ENCODE measurements at places on chromosomes 5 and 9.

- DNase-seq = no peak
Observed at GRCh38 chr9:94443032-94443722, 111.7 kb upstream of the PCAT7 start.

- DNase-seq = no peak
Observed at GRCh38 chr5:156350256-156350655, 23.3 kb downstream of the SGCD start.

GRCh38 chr9:85339338-85339737 is 402.4 kb downstream of the AGTPBP1 start:
- no peak for DNase-seq

GRCh38 chr9:82234160-82234943 is 245.8 kb downstream of the SPATA31D1 start:
- DNase-seq = no peak

GRCh38 chr5:44334622-44335021 is 54.6 kb downstream of the FGF10 start:
- DNase-seq = no peak

GRCh38 chr9:127126971-127127370 is 4.5 kb upstream of the ANGPTL2 start:
- DNase-seq = no peak

- no peak for DNase-seq
Observed at GRCh38 chr5:132256086-132256782, 1.3 kb upstream of the PDLIM4 start.

DNA sequence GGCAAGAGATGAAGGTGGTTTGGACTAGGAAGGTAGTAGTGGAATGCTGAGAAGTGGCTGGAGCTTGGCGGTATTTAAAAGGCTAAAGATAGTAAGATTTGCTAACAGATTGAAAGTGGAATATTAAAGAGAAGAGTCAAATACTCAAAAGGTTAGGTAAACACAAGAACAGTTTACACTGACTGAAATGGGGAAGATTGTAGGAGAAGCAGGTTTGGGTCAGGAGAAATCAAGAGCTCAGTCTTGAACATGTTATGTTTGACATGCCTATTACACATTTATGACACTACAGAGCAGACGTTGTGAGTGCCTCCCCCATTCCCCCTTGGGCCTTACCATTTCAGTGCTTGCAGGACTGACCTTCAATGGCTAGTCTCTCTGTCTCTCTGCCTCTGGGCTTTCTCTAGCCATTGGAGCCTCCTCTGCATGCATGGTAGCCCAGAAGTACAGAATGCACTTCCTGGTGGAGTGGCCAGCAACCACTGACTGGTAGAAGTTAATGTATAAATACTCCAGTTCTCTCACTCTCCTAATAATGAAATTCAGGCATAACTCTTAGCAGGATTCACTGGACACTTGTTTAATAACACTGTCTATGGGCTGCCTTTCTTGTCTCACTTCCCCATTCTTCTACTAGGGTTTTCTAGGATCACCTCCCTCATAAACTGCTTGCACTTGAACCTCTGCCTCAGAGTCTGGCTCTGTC is 56.8 kb downstream of the HMGCS1 start:
- DNase-seq = no peak

DNA sequence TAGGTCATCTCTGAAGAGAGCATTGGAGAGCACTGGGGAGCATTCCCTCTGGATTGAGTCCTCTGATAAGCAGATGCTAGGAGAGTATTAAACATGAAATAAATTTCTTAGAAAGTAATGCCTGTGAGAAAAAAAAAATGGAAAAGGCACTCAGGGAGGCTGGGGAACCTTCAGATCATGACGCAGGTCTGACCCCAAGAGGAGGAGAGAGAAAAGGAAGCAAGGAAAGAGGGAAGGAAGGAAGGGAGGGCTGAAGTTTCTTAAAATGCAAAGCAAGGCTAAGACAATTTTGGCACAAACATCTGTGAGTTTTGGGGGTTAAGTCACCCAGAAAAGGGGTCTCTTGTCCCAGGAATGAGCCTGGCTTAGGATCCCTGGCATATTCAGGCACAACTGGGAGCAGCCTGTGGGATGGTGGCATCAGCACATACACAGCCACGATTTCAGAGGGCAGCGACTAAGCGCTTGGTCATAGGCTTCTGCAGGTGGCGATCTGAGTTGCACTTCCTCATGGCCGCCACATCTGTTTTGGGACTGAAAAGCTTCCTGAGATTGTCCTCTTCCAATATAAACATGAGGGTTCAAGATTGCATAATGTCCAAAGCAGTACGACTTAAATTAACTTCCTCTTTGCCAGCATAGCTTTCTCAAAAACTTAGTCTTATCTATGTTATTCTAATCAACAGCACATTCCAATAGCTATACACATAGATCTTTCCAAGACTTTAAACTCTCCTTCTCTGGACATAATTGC is 692.7 kb downstream of the DNAH5 start:
- DNase-seq = no peak

DNA sequence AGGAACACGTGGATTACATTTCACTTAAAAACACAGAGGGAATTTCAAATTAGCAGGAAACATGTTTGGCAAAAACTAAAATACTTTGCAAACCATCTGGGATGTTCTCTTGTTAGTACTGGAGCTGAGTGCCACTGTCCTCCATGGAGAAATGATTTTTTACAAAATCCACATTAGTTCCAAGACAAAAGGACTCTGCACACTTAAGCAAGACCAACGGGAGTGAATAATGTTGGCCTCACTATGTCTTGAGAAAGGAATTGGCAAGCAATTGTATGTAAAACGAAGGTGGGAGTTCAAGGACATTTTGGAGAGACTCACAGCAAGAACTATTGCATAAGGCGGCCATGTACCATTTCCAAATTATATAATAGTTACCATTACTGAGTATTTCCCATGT is 547.5 kb downstream of the EBF1 start:
- no peak for DNase-seq

DNA sequence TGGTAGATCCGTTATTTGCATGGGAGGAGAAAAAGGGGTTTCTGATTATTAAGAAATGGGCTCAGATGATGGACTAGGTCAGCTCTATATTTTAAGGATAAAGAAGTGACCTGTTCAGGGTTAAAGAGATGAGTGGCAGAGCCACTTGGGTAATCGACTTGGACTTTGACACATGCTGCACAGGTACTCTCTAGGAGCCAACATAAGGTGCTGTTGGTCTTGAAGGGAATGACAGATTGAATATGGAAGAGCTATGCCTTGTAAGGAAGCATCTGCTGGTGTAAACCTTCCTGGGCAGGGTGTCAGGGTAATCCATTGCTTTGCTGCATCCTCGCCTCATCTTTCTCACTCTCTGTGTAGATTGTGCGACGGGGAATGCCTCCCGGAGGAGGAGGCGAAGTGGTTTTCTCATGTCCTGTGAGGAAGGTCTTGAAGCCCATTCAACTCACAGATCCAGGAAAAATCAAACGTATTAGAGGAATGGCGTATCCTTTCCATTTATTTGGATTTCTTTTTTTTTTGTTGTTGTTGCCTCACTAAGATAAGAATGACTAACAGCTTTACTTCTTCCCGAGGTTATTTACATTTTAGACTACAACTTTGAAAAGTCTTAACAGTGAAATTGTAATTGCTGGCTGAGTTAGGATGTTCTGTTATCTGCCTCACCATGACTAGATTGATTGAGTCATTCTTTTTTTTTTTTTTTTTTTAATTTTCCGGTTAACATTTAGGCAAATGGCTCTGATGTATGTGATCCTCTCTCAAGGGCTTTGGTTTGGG is 41.2 kb downstream of the RCL1 start:
- DNase-seq = no peak

DNA sequence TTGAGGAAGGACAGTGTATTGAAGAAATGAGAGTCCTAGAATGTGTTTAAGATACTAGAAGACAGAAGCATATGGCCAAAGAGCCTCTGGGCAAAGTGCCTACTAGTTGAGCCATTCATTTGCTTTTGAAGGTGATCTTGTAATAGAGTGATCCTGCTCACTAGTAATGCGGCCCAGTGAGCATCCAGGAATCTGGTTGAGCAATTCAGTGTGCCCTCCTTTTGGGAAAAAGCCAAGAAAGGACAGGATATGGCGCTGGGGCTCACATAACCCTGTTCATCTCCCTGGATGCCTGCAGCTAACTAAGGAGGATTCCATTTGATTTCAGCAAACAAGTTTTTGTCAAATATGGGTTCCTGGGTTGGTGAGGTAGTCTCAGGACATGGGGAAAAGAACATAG is 16.3 kb downstream of the ADAM19 start:
- DNase-seq = no peak

GRCh38 chr5:55633574-55634208 is 78.4 kb downstream of the SLC38A9 start:
- DNase-seq = no peak

GRCh38 chr9:137902646-137903045 is 25.1 kb downstream of the CACNA1B start:
- no peak for DNase-seq

DNA sequence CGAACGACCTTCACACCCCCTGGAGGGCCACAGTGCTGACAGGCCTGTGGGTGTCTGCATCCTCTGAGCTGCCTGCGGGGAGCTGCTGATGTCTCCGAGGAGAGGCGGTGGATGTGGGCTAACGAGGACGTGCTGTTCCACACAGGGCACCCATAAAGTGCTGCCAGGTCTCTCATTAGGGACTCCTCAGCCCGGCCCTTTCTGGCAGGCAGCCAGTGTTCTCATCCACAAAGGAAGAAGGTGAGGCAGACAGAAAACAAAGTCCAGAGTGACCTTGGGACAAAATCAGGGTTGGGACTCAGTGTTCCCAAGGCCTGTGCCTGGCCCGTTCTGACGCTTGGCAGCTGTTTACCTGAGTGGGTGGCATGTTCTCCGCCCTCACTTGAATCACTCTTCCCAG is 29.3 kb downstream of the CARTPT start:
- DNase-seq = no peak

DNA sequence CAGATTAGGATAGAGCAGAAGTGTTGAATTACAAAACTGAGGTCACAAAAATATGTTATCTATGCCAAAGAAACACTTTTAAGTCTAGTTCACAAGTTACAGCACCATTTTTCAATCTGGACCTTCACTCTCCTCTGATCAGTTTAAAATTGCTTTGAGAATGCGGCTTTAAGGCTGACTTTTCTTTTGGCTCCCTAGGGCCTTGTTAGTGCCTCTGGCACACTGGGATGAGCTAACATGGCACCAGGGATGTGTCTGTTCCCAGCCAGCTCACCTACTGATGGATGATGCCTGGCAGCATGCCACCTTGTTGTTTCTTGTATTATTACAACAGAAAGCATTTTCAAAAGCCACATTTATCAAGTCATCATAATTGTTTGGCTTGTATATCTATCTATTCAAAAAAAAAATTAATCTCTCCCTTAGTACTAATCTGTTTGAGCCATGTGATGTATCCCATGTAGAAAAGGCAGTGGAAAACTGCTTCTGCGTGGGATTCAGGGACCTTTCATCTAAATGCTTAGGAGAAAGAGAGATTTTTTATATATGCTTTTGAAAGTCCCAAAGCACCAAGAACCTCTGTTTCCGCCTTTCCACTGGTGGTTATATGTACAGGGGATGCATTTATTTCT is 46.6 kb downstream of the ADAMTSL1 start:
- DNase-seq = no peak

DNA sequence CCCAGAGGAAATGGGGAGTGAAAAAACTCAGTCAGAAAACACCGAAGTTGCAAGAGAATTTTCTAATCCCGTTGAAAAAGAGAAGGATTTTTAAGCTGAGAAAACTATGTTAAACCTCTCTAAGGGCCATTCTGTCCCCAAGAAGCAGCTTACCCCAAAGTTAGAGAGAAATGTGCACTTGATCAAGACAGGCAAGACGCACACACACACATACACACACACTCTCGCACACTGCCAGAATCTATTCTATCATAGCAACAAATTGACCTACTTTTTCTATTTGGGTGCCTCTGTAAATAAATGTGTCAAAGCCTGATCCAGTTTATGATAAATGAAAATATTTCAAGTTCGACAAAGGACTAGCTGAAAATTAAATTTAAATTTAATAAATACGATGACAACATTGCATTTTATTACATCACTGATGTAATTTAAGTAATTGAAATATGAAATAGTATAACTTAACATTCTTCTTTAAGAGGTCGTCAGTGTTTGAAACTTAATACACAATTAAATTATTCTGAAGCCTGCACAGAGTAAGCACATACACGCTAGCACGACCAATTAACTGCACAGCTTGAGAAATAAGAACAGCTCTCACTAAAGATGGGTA is 5.9 kb downstream of the NFIL3 start:
- no peak for DNase-seq

GRCh38 chr9:128818839-128819715 is 777 bp downstream of the ENDOG start:
- no peak for DNase-seq

DNA sequence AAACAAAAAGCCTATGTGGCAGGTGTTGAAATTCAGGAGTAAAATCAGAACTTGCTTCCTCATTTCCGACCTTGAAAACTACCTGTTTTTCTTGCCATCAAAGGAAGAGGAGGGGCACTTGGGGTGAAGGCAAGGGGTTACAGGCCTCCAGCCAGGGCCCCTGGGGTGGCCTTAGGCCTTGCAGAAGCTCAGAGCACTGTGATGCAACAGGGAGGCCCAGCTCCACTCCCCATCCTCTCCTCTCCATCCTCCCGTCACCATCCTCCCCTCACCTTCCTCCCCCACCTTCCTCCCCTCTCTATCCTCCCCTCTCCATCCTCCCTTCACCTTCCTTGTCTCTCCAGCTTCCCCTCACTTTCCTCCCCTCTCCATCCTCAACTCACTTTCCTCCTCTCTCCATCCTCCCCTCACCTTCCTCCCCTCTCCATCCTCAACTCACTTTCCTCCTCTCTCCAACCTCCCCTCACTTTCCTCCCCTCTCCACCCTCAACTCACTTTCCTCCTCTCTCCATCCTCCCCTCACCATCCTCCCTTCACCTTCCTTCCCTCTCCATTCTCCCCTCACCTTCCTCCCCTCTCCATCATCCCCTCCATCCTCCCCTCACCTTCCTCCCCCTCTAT is 111.6 kb downstream of the WNK2 start:
- no peak for DNase-seq

DNA sequence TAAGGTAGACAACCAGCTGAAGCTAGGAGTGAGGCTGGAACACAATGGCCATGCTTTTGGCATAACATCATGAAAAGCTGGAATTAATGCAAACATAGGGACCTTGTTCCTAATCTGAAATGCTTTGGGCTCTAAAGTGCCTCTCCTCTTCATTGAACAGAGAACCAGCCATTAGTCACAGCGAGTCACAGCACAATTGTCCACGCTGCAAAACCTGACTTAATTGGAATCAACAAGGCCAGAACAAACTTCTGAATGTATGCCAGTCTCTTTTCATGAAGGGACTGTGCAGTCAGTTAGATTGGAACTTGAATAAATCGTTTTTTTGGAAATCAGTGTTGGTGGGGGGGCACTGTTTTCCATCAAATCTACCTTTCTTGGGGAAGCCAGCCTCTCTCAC is 96.5 kb downstream of the JAKMIP2 start:
- no peak for DNase-seq

DNA sequence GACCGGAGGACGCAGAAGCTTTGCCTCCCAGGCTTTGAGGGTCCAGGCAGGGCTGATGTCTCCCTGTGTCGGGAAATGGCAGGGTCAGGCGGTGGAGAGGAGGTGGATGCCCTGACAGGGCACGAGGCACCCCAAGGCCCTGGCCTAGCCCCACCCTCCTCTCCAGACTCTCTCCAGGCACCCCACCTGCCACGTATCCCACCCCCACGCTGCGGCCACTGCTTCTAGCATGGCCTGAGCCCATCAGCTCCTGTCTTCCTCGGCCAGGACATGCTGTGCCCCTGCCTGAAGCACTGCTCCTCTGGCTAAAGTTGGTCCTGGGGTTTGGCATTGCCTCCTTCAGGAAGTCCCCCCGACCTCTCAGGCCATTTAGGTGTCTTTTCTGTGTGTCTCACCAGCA is 64.2 kb upstream of the RXRA start:
- DNase-seq = no peak
